Hematopoietic multipotent progenitor cell treated with erythropoietin and hydrocortisone succinate and interleukin-3 and kit ligand, for 6 days (in vitro differentiated cells): ENCODE measurements at places on chromosomes 2 and 18.

GRCh38 chr18:65498605-65499004 is 252.2 kb upstream of the CDH7 start:
- no peak for DNase-seq

DNA sequence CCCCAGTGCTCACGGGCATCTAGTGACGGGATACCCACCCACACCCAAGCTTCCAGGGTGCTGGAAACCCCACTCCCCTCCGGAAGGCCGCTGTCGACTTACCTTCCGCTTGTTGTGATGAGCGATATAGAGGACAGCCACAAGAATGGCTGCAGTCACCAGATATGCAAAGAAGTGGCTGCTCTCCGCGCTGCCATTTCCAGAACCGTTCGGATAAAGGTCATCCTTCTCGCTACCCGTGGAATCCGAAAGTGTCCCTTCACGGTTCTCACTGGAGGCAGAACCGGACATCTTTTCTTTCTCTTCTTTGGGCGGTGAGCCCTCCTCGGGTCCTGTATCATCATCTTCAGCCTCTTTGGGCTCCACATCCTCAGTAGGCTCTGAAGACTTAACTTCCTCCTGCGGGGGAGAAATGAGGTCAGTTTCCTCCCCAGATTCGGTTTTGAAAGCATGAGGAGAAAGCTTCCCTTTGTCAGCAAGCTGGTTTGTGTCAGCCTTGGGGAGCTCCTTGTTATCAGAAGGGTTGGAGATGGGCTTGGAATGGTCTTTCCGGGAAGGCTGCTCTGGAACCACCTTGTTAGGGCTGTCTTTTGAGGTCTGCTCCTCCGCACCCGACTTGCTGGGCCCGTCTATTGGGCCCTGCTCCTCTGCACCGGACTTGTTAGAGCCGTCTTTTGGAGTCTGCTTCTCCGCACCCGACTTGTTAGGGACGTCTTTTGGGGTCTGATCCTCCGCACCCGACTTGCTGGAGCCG is 1.2 kb downstream of the TGOLN2 start:
- DNase-seq: peak; percentile 66

- no peak for DNase-seq
These were observed 1.7 kb upstream of the KCNG2 start for GRCh38 chr18:79796016-79796415.

DNA sequence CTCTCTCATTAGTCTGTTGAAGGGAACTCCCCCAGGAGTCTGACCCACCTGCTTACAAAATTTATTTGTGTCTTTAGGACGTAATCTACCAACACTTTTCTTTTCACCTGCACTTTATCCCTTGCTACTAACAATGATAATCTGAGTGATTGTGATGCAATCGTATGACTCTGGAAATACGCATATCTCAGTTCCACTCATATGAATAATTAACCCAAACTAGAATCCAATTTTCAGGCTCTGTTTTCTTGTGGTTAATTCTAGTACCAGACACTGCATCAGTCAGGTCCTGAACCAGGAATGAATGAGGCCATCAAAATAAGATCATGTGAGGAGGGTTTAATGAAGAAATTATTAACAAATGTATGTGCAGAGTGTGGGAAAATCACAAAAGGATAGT is 158.4 kb upstream of the SRD5A2 start:
- no peak for DNase-seq

- DNase-seq: no peak
These were observed 192.6 kb downstream of the ARL6IP6 start for GRCh38 chr2:152910970-152911369.

GRCh38 chr2:109615637-109616144 is 1.5 kb downstream of the SOWAHC start:
- no peak for DNase-seq
